ENCODE measurements at places on chromosomes 11 and 22.

- DNase-seq = no peak
Observed at GRCh38 chr11:60809691-60810090, 24.6 kb downstream of the MS4A10 start.

- DNase-seq = no peak
Observed at GRCh38 chr11:70326365-70326811, 55.9 kb downstream of the PPFIA1 start.

- no peak for DNase-seq
Observed at GRCh38 chr11:32149748-32150147, 58.9 kb downstream of the RCN1 start.

DNA sequence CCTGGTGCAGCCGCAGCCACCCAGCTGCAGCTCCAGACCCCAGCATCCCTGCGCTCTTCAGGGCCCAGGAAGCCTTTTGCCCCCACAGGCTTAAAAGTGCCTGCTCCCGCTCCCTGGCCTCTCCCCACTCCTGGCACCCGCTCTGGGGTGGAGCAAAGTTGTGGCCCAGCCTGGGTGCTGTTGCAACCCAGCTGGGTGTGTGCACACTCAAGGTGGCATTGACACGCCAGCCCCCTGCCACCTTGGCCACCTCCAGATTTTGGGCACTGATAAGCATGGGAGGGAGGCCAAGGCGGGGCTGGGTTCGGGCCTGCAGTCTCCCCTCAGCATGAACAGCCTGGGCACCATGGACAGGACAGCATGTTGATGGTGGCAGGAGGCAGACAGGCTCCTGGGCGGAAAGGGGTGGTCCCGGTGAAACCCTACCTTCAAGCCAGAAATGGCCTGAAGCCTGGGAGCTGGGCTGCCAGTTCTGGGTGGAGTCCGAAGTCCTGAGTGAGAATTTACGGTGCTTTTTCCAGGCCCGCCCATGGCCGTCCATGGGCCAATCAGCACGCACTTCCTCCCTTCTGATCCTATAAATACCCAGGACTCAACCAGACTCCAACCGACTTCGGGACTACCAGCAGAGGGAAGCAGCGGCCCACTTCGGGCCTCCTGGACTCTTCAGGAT lies 23.6 kb upstream of the RNASEH2C start:
- DNase-seq = no peak

DNA sequence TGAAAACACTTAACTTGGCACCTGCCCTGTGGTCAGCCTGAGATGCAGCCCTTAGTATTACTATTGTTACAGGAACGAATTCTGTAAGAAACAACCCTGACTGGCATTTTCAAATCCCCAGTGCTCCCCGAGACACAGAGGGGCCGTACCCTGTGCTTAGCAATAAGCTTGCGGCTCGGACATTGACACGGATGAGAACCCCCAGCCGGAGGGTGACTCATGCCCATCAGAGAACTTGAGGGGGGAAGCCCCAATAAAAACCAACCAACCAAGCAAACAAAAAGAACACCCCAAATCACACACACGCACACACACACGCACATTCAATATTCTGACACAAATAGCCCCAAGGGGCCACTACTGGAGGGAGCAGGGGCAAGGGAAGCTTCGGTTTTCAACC lies 63.8 kb downstream of the SHISAL1 start:
- no peak for DNase-seq

All from substantia nigra (tissue), 51 donors.